Naive B cell (primary cell): ENCODE measurements at places on chromosomes 5 and 9.

- DNase-seq: peak; percentile 12
Measured at GRCh38 chr5:87121304-87122150, 146.2 kb upstream of the RASA1 start.

GRCh38 chr9:125293134-125293533, 31.5 kb downstream of the GAPVD1 start:
- DNase-seq: no peak

GRCh38 chr5:160158087-160158486, 38.8 kb upstream of the PWWP2A start:
- no peak for DNase-seq

GRCh38 chr5:143279698-143280097, 123.8 kb downstream of the NR3C1 start:
- DNase-seq: no peak

DNA sequence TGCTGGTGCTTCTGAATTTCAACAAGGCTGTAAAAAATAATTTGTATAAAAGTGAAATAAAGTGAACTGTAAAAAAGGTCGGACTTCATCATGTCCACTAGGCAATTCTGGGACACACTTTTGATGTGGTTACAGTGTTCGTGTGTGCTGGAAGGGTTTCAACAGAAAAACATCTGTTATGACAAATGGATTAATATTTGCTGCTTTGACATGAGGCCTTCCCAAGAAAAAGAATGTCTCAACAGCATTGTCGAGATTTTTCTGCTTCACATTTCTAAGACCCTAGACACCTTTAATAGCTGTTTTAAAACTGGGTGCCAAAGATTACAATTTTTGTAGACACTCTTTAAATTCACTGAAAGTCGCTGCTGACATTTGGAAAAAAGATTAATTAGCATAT, 216.6 kb downstream of the SLC12A2 start:
- DNase-seq: no peak

DNA sequence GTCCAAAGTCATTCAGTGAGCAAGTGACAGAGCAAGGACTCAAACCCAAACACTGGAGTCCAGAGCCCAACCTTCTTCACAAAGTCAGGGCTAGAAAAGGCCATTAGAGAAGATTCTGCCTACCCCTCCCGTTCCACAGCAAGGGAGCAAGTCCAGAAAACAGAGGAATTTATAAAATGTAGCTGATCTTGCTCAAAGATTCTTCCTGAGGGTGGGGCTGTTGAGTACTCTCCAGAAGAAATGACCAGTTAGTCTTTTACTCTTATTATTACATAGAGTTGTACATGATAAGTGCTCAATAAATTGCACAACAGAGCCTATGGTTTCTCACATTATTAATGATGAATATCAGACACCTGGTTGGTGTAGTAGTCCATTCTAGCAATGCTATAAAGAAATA, 39.3 kb upstream of the HMHB1 start:
- DNase-seq: no peak

GRCh38 chr5:153660919-153661318, 170.4 kb downstream of the GRIA1 start:
- no peak for DNase-seq

GRCh38 chr5:1053391-1054017, 44.9 kb downstream of the NKD2 start:
- DNase-seq: no peak

- DNase-seq: no peak
Measured at GRCh38 chr9:77099388-77099787, 77.9 kb upstream of the VPS13A start.

DNA sequence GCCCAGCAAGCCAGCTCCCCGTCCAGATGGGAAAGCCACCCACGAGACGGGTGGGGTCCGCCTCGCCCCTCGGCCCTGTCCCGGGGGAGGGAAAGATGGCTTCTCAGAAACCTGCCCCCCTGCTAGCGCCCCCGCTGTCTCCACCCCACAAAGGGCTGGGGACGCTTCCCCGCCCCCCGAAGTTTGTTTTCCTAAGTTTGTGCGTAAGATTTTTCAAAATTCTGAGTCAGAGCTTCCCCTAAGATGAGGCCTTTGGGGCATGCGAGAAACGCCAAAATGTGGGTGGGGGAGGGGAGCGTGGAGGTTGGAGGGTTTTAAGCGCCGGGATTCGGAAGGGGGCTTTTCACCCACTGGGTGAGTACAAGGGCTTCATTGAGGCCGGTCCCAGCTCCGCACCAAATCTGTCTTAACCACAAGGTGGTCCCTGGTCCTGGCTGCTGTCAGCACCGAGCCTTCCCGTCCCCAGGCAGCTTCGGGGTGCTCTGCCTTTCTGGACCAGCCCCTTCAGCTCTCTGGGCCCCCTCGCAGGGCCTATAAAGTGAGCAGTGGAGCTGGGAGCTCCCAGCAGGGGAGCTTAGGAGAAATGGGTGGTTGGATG, 32.3 kb downstream of the PRRX2 start:
- no peak for DNase-seq
